GM12891 (cell line): ENCODE measurements at places on chromosomes 2 and 18.

DNA sequence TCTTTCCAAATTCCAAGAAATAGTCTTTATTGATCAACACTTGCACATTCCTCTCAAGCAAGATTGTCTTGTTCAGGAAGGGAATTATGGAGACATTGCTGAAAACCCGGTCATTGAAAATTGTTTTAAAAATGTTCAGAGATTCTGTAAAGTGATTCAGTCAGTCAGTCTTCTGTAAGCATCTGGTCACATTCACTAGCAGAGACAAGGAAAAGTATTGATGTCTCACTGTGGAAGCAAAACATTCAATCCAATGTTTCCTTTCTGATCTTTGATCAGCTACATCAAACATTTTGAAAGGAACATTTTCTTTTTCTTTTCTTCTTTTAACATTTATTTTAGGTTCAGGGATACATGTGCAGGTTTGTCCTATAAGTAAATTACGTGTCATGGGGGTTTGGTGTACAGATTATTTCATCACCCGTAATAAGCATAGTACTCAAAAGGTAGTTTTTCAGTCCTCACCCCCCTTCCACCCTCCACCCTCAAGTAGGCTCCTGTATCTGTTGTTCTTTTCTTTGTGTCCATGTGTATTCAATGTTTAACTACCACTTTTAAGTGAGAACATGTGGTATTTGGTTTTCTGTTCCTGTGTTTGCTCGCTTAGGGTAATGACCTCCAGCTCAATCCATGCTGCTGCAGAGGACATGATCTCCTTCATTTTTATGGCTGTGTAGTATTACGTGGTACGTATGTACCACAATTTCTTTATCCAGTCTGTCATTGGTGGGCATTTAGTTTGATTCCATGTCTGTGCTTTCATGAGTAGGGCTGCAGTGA is 61.2 kb downstream of the CTNNA2 start:
- DNase-seq: no peak

DNA sequence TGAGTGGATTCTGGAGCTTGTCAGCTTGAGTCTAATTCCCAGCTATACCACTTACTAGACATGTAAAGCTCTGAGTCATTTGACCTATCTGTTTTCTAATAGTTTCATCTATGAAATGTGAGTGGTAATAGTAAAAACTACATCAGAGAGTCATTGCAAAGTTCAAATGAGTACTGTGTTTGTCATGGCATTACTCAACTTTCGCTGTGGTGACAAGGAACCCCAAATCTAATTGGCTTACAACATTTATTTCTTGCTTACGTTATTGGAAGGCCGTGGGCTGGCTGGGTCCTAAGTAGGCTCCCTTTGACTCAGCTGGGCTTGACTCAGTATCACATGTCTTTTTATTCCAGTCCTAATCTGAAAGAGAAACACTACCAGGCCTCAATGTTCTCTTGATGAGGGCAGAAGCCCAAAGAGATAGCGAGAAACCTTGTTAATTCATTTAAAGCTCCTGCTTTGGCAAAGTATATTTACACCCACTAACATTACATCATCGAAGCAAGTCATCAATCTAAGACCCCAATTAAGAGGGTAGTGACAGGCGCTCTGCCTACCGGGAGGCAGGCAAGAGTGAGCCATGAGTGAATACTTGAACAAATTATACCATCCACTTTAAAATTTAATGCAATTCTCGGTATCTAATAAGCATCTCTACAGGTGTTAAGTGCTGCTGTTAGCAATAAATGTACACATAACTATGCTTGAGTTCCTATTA is 431.8 kb upstream of the SPHKAP start:
- DNase-seq: no peak

DNA sequence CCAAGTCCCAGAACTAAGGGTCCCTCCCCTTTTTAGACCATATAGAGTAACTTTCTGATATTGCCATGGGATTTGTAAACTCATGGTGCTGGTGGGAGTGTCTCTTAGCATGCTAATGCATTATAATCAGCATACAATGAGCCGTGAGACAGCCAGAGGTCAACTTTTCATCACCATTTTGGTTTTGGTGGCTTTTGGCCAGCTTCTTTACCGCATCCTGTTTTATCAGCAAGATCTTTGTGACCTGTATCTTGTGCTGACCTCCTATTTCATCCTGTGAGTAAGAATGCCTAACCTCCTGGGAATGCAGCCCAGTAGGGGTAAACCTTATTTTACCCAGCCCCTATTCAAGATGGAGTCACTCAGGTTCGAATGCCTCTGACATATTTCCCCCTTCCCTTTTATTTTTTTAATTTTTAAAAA is 148.2 kb downstream of the PHLPP1 start:
- DNase-seq: no peak

DNA sequence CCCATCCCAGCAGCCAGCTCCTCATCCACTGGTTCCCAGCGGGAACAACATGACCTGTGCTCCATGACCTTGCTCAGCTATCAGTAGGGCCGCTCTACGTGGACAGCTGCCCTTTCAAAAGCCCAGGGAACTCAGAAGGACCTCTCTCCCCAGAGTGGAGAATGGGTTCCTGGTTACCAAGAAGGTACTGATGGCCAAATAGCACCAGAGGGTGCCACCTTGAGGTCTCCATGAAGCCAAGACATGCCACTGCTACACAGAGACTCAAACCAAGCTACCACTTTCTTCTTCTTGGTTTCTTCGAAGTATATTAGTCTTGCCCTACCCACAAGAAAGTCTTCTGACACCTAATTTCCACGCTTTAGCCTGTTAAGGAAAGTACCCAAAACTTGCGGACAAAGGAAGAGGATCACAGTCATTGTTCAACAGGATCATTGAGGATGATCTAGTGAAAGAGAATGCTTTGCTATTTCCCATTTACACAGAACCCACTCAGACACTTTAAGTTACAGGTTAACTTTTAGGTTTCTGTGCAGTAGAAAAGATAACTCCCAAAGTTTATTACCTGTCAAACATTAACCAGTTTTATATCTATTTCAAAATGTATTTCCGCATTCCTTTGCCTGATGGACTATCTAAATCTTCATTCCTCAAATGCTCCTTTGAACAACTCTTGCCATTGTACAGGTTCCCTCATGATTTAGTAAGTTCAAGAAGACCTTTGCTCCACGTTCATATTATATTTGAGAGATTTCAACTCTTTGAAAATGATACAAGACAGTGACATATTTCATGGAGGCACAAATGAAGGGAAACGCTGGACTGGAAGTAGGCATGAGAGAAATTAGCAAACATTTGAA is 102.2 kb downstream of the ALPK2 start:
- DNase-seq: no peak

DNA sequence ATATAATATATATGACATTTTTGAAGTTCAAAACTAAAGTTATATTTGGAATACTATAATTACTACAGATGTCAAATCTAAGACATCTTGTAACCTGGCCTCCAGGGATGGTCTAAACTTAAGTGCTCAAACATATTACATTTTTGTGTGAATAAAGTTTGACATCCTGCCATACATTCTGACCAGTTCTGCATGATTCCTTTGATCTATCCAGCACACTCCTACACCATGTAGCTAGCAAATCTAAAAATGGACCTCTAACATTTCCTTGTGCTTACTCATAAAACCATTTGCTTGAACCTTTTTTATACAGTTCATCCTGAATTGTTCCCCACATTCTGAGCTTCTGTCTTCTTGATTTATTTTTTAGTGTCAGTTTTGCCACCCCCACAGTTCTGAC is 294.3 kb upstream of the ZNF804A start:
- DNase-seq: no peak

DNA sequence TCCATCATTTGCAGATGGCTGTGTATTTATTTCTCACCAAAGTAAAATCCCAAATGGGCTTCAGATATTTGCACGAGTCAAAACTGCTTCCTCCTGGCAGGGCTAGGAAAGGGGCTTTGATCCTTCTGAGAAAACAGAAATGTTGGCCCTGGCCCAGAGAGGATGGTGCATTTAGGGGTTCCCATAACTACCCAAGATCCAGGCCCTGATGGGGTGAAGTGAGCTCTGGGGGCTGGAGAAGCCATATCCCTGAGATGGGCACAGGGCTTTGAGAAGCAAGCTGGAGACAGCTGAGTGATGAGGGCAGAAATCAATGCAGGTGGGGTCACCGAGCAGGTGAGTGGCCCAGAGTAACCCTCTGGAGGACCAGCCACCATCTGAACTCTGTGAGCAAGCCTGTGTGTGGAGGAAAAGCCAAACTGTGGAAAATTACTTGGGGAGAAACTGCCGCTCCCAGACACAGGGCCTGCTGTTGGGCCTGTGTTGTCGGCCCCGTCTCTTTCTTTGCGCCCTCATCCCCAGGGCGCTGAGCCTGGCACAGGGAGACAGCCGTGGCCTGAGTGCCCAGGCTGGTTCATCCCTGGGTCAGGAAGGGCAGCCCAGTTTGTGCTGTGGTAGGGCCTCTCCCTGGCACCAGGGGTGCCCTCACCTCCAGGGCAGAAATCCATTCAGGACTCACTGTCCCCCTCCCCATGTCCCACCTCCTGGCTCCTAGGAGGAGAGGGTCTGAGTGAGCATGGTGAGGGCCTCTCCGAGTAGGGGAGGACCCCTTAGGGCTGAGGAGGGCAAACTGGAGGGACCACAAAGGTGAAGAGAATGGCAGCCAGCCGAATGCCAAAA is 167.8 kb upstream of the HAAO start:
- DNase-seq: no peak

DNA sequence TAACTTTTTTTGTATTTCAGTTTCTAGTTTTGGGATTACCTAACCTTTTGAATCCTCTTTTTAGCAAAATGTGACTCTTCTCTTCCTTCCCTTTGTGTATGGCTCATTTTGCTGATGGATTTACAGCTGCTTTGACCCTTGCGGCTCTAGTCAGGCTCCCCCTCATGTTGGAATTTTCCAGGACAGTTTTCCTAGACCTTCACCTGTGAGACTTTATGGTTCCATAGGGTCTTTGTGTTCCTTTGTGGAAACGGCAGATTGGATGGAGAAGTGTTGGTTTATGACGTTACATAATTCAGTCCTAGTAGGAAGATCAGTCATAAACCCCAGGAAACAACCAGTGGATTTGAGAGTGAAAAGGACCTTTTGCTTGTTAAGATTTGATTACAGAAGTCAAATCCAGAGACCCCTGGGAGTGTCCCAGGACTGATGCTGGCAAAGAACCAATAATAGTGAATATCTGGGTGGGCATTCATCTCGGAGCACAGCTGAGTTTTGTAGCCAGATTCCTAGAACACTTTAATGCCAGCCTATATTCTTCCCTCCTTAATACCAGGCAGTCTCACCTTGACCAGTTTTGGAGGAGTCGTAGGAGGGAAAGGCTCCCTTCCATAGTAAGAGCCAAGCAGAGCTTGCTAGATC is 42.7 kb downstream of the SOCS6 start:
- no peak for DNase-seq

DNA sequence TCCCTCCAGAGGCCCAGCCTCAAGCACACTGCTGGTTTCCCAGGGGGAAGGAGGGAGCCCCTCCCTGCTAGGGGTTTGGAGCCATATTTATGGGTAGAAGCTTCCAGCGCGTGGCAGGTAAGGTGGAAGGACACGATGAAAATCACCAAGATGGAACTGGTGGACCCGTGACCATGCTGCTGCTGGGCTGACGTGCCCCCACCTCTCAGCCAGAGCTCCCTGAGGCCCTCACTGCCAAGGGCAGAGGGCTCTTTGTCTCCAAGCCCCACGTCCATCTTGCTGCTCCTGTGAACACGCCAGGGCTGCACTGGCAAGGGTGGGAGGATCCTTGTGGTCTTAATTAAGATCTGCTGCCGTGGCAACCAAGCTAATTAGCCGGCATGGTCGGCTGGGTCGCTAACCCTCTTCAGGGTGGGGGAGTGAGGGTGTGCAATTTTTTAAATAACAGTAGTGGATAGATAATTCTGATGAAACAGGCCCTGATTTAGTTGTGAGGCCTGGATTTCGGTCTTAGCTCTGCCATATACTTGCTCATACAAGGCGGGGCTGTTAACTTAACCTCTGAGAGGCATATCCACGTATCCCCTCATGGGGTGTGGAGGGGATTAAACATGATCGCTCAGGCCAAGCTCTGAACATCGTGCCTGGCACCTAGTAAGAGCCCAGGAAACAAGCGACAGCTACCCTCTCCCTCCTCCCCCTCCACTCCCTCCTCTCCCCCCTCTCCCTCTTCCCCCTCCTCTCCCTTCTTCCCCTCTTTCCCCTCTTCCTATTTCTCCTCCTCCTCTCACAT is 232.8 kb downstream of the CELF4 start:
- DNase-seq: no peak

GRCh38 chr2:178553047-178553446 is 72.8 kb downstream of the PLEKHA3 start:
- DNase-seq: no peak

- DNase-seq: no peak
Observed at GRCh38 chr2:95025406-95026319, at the start of gene MAL. MAL (plus strand) TSS chr2:95025708; CDS start chr2:95025793, 85 bp downstream.

DNA sequence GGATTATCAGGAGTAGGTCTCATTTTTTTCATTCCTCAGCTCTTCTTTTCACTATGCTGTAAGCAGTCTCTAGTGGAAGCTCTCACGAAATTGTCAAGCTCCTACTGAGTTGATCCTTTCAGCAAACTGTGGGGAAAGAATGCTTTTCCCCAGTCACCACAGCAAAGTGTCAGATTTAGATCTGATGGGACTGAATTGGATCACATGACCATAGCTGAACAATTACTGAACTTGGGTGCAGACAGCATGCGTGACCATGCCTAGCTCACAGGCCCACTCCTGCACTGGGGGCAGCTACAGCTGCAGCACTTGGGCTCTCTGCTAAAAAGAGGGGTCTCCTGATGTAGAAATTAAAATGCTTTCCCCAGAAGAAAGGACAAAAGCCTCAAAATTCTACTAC is 3.1 kb downstream of the ARHGAP15 start:
- DNase-seq: no peak

DNA sequence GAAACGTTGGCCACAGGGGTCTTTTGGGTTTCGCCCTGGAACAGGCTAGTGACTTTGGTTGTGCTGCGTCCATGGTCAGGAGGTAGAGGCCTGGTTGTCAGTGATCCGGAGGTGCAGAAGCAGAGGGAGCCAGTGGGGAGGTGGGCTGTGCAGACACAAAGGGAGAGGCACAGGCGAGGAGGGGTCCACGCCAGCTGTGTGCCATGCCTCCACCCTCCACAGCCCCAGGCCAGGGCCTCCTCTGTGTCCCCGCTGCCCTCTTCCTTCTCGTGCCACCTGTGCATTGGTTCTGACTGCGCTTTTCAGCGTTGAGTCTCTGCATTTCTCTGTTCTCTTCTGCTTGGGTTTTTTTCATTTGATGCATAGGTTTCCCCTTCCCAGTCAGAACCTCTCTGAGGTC is 121.0 kb downstream of the GBX2 start:
- no peak for DNase-seq

DNA sequence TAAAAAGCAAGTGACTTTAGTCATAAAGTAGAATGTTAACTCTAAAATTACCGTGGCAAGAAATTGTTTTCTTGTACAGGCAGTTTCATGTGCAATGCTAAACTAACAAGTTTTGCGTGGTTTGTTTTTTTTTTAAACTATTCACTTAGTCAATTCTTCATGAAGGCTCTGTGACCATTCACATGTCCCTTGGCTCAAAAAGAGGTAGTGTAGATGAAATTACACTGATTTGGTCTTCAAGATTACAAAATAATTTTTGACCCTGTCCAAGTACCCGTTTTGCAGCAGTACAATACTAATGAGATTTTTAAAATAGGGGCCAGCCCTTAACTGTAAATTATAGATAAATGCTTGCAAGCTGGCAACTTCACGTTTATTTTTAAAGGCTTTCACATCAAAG is 1.3 kb downstream of the TMEM131 start:
- DNase-seq: no peak

GRCh38 chr2:95026471-95027368 is 1.2 kb downstream of the MAL start:
- DNase-seq: no peak
